ENCODE measurements at places on chromosomes 1 and 21. TPM values are rescaled to one million over a fixed set of nuclear protein-coding genes. Genes with fewer than 3 reads are reported as not detected.

Gene RBP7
- not detected for total RNA-seq

Gene RSPH1
- not detected for total RNA-seq

Gene SOAT1
- total RNA-seq, result 28.9 TPM

Gene HOOK1
- not detected for total RNA-seq

Gene ETV3L
- not detected for total RNA-seq
